Left renal pelvis (tissue), 4 donors: ENCODE measurements at places on chromosomes 2 and 18. TPM values are rescaled to one million over a fixed set of nuclear protein-coding genes. Genes with fewer than 3 reads are reported as not detected.

Gene KLHL14
- polyA plus RNA-seq: 27.1 TPM

Gene CHRNG
- polyA plus RNA-seq: 1.3 TPM

Gene HMSD
- 1.8 TPM for polyA plus RNA-seq

Gene ANKRD53
- polyA plus RNA-seq: 1.8 TPM

Gene GRP
- not detected for polyA plus RNA-seq

Gene LYG2
- polyA plus RNA-seq: not detected

Gene CXCR1
- polyA plus RNA-seq: not detected

Gene NOL4
- polyA plus RNA-seq: 4.1 TPM

Gene CABYR
- polyA plus RNA-seq: 7.4 TPM

Gene SLC14A1
- 5.0 TPM for polyA plus RNA-seq

Gene C2orf66
- polyA plus RNA-seq: 0.26 TPM

Gene RESP18
- polyA plus RNA-seq: not detected

DNA sequence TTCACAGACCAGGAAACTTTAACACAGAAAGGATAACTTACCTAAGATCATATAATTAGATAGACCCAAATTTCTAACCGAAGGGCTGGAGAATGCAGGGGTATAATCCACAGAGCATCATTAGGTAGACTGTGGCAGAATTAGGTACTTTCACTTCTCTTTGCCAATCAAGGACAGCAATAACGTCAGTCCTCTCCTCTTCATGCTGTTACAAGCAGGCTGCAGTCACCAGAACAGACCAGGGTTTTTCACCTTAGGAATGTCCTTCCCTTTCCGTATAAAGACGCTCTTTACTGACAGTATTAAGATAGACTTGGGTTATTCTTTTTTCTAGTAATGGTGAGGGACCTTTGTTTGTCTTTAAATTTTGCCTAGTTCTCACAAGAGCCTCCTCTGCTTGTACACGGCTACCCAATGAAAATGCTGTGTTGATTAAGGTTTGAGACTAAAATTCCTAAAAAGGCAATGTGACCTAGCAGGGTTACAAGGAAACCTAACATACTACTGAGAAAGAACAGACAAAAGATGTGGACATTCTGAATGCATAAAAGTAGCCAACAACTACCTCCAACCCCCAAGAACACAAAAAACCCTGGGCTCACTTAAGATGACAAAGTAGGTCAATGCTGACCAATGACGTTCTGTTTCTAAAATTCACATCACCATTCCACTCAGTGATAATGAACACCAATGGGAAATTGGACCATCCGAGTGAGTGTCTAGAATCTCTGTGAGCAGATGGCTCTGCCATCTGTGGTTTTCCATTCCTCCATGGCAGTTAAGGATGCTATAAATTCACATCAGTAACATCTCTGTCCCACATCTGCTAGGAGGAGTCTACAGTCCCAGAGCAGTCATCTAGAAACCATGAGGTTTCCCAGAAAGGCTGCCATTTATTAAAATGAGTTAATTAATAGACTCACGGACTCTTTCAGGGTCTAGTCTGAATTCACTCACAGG, 2.1 kb downstream of the PDIA6 start:
- DNase-seq: no peak

- no peak for DNase-seq
These were observed 94.2 kb downstream of the CABLES1 start for GRCh38 chr18:23229472-23229871.

DNA sequence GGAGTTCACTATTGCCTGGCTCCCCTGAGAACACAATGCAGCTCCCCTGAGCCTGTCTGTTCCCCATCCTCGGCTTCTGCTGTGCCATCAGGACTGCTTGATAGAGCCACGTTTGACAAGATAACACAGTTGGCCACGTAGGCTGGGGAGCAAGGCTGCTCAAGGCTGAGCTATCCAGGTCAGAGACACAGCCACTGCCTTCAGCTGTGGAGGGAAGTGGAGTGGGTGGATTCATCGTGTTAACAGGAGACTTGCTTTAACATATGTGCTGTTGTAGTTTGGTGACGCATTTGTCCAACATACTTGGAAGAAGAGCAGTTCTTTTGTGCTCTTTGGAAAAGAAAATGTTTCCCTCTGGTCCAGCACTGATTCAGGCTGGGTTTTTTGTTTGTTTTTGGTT, 68.8 kb downstream of the WDSUB1 start:
- no peak for DNase-seq

GRCh38 chr2:40452786-40453185, 896 bp upstream of the SLC8A1 start:
- no peak for DNase-seq

GRCh38 chr2:148865512-148865911, 9.5 kb upstream of the KIF5C start:
- no peak for DNase-seq

GRCh38 chr18:58064406-58064998, 20.5 kb downstream of the NEDD4L start:
- DNase-seq: no peak

DNA sequence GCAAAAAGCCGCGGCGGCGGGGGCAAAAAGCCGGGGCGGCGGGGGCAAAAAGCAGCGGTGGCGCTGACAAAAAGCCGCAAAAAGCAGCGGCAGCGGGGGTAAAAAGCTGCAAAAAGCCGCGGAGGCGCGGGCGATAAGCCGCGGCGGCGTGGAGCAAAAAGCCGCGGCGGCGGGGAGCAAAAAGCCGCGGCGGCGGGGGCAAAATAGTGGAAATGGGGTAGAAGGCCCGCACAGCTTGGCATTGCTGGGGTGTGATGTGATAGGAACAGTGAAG, 450.1 kb downstream of the ANKRD30B start:
- DNase-seq: no peak

DNA sequence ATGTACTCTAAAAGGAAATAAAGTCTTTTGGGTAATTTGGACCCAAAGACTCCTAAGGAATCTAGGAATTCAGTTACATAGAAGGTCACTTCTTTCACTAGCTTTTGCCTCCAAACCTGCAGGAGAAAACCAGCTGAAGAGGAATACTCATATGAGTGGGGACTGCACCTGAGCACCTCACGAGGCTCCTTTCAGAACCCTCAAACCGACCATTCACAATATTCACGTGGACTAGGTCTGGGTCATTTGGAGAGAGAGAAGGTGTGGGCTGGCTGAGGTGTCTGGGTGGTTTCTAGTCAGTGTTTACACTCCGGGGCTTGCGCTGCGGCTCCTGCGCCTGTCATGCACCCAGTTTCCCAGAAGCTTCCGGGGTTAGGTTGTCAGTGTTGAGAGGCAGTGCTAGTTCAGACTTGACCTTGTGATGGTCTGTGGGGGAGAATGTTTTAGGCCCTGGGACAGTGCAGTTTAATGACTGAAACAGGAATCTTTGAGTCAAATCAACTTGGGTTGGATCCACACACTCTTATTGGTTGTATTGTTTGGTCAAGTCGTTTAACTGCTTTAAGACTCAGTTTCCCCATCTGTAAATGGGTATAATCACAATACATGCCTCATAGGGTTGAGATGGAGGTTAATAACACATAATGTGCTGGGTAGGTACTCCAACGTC, 78.4 kb downstream of the LIMS1 start:
- no peak for DNase-seq

DNA sequence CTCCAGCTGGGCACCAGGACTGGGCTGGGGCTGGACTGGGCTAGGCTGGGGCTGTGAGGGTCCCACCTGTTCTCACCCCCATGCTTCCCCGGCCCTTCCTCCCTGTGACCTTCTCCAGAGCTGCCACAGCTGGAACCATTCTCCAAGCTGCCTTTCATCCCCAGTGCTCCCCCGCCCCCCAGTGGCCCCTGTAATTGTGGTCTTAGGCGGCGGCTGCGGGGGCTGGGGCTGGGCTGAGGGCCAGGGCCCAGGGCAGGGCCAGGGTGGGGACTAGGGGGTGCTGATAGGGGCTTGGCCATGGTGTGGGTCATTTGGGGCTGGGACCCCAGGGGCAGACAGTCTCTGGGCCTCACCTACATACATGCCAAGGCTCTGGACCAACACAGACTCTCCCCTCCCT, 2.8 kb upstream of the WNT10A start:
- no peak for DNase-seq

DNA sequence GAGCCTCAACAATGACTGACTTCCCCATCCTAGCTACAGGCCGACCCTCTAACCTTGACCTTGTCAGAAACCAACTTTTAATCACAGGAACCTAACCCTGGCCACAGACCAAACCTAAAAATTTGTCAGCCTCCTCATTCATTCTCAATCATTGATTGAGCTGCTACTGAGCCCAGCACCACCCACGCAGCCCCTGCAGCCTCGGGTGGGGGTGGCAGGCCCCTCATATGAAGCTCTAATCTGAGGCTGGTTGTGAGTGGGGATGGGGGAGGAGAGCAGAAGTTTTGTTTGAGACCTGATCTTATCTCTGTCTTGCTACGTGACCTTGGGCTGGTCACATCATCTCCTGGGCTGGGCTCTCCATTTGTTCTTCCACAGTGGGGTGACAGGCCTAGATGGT, 99.5 kb upstream of the EPAS1 start:
- no peak for DNase-seq

GRCh38 chr2:42089340-42089925, 41.6 kb downstream of the PKDCC start:
- no peak for DNase-seq

- DNase-seq: no peak
These were observed 2.9 kb upstream of the COQ10B start for GRCh38 chr2:197450465-197450864.

GRCh38 chr2:216918088-216918680, 58.3 kb upstream of the TNP1 start:
- DNase-seq: no peak

DNA sequence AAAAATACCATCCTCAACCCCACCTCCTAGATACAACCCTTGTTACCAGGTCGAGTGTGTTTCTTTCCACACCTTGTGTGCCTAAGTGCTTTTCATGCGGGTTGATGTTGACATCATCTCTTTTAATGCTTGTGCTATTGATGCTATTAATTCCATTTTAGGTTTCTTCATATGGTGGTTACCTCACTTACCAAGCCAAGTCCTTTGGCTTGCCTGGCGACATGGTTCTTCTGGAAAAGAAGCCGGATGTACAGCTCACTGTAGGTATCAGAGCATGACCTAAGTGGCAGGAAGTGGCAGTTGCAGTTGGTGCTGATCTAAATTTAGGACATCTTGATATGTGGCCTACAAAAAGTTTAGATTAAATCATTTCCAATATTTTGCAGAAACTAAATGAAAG, 149.9 kb upstream of the TTC39C start:
- no peak for DNase-seq

- peak; percentile 45 for DNase-seq
These were observed 344.3 kb upstream of the RAB12 start for GRCh38 chr18:8264861-8265411.

- DNase-seq: no peak
These were observed 41.4 kb downstream of the USP14 start for GRCh38 chr18:199768-200167.

DNA sequence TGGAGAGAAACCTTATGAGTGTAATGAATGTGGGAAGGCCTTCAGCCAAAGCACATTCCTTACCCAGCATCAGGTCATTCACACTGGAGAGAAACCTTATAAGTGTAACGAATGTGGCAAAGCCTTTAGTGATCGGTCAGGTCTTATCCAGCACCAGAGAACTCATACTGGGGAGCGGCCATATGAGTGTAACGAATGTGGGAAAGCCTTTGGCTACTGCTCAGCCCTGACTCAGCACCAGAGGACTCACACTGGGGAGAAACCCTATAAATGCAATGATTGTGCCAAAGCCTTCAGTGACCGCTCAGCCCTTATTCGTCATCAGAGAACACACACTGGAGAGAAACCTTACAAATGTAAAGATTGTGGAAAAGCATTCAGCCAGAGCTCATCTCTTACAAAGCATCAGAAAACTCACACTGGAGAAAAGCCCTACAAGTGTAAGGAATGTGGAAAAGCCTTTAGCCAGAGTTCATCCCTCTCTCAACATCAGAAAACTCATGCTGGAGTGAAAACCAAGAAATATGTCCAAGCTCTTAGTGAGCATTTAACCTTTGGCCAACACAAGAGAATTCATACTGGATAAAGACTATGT, 7.8 kb downstream of the ZNF892 start:
- DNase-seq: no peak

GRCh38 chr2:34950797-34951196, 1351.7 kb upstream of the FAM98A start:
- no peak for DNase-seq

DNA sequence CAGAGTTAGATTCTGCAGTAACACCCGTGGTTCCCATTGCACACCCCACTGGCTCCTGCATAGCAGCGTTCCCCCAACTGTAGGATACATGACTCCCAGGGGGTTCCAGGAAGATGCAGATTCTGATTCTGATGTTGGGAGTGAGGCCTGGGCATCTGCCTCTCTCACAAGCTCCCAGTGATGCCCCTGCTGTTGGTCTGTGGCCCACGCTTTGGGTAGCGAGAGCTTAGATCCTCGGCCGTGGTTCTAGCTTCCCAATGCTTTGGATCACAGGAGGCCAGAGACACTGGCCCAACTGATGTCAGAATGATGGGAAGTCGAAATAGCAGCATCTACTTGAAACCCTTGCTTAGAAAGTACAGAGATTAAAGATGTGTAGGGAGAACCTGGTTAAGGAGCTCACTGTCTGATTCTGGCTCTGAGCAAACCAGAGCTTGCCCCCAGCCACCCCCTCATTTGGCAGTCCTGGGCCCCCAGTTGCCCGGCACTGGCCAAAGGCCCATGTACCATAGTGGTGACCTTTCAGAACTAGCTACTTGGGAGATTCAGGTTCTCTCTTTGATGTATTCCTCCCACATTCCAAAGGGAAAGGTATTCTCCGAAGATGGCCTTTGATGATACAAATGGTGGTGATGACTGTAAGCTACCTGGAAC, 197.5 kb downstream of the FAM210A start:
- no peak for DNase-seq
